Retina (tissue), 1 donor: ENCODE measurements at places on chromosomes 2 and 18.

DNA sequence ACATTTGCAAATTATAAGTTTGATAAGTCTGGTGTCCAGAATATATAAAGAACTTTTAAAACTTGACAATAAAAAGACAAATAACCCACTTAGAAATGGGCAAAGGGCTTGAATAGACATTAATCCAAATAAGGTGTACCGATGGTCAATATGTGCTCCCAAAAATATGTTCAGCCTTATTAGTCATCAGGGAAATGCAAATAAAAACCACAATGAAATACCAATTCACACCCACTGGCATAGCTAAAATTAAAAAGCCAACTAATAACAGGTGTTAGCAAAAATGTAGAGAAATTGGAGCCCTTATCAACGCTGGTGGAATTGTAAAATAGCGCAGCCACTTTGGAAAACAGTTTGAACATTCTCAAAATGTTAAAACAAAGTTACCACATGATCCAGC lies 79.0 kb upstream of the SCG2 start:
- DNase-seq: no peak

- DNase-seq: no peak
Observed at GRCh38 chr2:164065038-164065437, 329.2 kb upstream of the FIGN start.

DNA sequence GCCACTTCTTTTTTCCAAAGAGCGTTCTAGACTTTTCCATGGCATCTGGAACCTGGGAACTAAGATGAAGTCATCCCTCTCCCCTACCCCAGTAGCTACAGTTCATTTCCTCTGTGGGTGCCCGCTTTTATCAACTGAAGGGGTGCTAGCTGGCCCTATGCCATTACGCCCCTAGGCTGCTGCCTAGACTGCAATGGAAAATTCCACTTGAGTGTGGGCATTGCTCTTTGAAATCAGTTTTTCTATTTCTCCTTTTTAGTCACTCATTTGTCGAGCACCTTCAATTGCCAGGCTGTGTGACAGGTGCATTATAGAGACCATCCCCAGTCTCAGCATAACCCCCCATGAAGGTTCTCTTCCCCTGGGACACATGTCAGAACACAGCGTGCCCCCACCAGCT lies 7.3 kb downstream of the TEX51 start:
- no peak for DNase-seq

- DNase-seq: no peak
Observed at GRCh38 chr2:202632682-202633290, 2.0 kb upstream of the FAM117B start.

DNA sequence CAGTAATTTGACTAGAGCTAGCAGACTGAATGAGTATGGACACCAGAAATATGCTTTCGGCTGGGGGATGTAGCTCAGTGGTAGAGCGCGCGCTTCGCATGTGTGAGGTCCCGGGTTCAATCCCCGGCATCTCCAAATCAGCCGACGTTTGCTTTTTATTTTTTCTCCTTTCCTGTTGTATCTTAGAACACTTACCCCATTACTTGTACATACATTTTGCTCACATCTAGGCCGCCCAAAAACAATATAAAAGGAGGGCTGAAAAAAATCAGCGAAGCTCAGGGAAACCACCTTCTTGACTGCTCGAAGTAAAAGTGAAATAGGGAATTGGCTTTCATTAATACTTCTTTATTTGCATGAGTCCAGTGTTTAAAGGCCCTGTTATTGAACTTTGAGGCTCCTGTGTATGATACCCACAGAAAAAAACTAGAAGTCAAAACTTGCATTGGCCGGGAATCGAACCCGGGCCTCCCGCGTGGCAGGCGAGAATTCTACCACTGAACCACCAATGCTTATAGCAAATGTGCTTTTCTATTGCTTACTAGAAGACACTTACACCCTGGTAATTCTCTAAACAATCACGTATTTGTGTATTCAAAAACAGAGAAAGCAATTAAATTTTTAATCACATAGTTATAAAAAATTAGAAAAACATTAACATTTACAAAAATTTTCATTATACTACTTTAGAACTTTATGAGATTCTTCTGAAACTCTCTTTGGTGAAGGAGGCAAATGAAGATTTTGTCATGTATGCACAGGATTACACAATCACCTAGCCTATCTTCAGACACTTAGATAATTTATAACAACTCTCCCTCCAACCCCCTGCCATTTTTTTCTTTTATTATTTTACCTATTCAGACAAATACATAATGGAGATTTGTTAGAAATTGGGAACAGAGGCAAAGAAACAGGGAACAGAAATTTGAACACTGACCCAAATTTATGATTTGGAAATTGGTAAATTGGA lies 35.2 kb upstream of the GPD2 start:
- DNase-seq: peak; percentile 94

DNA sequence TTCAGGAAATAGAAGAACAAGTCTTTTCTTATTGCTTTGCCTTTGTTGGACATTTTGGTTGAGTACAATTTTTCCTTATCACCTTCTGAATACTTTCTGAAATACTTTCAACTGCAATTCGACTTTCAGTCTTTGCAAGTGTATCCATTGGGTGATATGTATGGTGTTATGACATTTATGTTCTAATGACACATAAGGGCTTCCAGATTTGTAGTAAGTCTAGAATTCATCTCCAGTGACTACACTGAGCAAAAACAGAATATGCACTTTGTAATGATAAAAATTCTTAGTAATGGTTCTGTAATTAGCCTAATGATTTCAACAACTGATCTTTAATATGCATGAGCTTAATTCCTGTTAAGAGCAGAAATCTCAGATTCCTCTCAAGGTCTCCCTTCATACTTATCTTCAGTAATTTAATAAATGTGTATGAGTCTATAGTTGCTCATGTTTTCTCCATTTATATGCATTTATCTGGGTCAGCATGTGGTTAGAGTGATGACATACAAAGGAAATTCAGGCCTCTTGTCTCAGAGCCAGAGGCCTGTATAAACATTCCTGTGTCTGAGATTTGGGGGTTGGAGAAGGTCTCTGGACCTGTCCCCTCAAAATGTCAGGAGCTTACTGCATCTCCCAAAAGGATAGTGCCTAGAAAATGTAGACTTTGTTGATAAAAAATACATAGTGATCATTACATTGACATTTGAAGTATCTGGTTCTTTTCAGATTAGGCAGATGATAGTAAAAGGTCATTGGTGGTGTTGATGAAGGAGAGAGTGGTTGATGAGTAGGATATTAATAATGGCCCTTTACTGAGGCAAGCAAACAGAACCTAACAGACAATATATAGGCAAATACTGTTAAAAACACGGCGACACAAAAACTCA lies 114.9 kb downstream of the QPCT start:
- DNase-seq: no peak

DNA sequence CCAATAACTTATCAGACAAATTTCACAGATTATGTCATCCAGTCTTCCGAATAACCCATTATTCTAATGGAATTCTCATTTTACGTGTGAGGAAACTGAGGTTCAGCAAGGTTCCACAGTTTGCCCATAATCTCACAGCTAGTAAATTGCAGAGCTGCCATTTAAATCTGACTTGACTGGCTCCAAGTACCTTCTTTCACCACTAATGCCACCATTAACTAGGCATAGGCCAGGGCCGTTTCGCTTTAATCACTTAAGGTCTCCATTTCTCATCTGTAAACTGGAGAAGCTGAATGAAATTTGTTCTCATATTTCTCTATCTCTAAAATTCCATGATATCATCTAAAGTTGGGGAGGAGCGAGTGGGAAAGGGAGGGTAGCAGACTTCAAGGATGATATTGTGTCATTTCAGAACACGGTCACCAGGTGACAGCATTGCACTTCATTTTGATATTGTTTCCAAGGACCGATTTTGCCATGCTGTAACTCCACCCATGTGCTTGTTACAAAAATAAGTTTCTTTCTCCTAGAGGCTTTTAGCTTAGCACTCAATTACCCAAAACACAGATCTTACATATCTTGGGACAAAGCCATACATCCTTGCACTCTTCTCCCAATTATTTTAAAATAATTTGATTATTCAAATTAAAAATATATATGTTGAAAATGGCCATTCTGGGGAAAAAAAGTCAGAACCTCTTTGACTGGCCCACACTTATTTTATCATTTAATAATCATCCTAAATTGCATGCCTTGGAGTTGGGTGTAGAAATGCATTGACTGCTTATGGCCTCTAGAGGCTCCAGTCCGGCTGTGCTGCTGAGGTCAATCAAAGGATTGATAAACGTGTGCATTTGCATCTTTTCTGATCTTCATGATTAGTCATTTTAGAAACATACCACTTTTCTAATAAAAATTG lies 123.8 kb downstream of the AKAIN1 start:
- DNase-seq: peak; percentile 41

DNA sequence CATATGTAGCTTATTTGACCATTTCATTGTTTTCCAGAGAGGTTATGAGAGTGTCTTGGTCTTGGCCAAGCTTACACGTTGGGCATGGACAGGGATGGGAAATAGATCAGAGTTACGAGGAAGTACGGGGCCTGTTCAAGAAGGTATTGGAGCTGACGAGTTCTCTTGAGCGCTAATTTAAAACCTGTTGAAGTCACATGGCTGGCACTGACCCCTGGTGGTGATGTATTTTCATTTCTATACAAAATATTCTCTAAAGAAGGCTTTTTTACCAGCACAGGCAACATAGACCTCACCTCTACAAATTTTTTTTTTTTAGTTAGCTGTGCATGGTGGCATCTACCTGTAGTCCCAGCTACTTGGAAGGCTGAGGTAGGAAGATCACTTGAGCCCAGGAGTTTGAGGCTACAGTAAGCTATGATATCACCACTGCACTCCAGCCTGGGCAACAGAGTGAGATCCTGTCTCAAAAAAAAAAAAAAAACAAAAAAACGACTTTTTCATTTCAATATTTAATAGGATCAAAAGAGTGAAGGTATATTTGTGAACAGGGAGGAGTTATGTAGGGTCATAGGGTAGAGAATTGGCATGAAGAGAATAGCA lies 19.6 kb downstream of the UGP2 start:
- DNase-seq: no peak

- no peak for DNase-seq
Observed at GRCh38 chr18:37421341-37422077, 144.1 kb downstream of the CELF4 start.

GRCh38 chr2:84029903-84030575 lies 429.0 kb downstream of the SUCLG1 start:
- DNase-seq: no peak

DNA sequence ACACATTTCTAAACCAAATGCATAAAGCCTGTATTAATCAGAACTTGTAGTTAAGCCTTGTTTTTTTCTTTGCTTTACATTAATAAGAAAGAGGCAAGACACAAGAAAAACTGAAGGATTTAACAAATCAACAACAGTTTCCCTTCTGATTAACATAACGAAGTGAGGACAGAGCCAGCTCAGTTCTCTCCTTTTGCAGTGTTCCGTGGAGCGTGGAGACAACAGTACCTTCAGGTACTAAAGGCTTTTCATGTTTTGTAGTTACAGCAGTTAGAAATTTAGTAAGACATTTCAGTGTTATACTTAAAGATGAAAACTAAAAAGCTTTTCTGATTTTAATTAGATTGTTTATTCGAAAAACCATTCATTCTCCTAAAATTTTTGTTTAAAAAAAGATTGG lies 115.2 kb downstream of the FMNL2 start:
- no peak for DNase-seq

DNA sequence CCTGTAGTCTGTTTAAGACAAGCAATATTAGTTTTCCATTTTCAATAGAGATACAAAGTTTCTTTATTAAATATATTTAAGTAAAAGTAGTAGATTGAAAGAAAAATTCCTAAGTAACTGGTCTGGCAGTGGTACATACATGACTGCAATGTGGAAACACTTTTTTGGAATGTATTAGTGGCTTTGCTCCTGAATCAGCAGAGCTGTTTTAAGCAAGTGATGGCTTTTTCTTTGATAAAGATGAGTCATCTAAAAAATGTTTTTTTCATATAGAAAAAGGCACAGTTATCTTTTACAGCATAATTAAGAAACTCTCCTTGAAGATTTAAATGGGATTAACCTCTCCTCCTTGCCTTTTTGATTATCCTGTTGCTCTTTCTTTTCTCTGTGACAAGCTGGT lies 34.9 kb downstream of the KDM3A start:
- no peak for DNase-seq

DNA sequence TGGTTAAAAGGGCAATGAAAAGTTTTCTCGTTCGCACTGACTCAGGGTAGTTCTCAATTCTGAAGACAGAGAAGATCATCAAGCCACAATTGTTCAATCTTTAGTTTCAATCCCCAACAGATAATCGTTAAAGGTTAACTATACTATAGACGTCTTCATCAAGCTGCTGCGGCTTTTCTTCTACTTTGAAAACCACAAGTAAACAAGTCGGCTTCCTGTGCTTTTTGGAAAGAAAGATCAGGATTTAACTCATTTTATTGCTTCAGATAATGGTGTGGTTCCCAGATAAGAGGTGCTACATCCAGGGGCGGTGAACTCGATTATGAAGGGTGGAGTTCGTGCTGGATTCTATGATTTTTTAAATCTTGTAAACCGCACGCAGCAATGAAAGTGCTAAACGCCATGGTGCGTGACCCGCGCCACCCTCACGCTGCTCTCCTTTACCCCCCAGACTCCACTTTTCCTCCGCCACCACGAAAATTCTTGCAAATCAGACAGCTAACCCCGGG lies 545 bp upstream of the CDCA7 start:
- no peak for DNase-seq

DNA sequence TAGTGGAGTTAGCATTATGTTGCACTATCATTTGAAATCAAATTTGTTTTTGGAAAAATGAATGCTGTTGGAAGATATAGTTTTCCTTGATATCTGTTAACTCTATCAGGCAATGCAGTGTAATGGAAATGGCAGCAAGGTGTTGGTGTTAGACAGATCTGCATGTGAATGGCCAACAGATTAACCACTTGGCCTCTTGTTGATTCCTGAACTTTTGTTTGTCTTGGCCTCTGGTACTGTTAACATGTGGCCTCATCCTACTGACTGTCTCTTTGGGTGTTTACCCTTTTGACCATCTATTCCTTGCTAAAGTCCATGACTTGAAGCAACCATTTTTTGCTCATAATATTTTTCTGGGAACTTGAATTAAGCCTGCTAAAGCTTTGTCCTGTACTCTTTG lies 110.2 kb upstream of the CDH2 start:
- no peak for DNase-seq

DNA sequence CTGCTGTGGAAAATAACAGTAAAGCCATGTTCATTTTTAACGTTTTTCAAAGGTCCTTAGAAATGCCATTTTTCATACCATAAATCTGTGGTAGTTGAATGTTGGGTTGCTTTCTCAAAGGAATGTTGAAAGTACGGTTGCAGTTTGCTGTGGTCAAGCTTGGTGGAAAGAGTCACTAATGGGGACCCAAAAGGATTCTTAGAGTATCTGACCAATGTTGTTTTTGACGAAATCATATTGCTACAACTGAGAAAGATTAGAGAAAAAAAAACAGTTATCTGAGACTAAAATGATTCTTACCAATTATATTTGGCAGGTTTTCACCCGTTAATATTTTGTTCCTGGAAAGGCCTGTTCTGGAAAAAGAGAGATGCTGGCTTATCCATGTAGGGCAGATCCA lies 439.5 kb upstream of the ETAA1 start:
- DNase-seq: no peak

- no peak for DNase-seq
Observed at GRCh38 chr2:104897515-104898184, 43.7 kb downstream of the POU3F3 start.

DNA sequence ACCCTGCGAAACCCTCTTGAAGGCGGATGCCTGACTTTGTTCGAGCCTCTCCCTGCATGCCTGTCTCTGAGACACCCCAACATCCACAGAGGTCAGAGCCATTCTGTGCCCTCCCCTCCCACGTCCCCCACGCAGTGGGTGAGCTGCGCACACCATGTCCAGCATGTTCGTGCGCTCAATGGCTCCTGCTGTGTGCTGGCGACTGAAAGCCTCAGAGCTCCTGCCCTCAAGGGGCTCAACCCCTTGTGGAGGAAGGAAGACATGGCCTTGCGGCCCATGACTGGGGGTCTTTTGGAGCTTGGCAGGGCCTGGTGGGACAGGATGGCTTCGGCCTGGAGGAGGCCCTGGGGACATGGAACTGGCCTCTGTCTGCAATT lies 45.7 kb downstream of the ANKMY1 start:
- no peak for DNase-seq
